Glutamatergic neuron (in vitro differentiated cells): ENCODE measurements at places on chromosomes 1 and 21. TPM values are rescaled to one million over a fixed set of nuclear protein-coding genes. Genes with fewer than 3 reads are reported as not detected.

The PEAR1 gene
- 1.2 TPM for total RNA-seq

- H3K27ac ChIP-seq, result no peak overlapping the region
- no peaks in the 10 kb centered on the region for H3K4me1 ChIP-seq
- no peak overlapping the region for H3K4me3 ChIP-seq
- H3K27me3 ChIP-seq, result no peaks in the 10 kb centered on the region
These were observed 28.7 kb upstream of the PAPPA2 start for GRCh38 chr1:176434234-176434633.

DNA sequence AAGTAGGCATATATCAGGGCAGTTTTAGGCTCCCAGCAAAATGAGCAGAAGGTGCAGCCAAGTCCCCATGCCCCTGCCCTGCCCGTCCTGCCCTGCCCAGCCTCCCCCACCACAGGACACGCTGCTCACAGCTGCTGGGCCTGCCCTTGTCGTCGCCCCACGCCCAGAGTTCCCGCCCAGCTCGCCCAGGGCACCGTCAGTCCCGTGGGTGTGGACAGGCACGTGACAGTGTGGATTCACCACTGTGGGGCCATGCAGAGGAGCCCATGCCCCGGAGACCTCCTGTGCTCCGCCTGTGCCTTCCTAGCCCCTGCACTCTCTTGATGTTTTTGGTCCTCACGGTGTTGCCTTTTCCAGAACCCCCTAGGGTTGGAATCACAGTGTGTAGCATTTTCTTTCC, 7.0 kb downstream of the FAAP20 start:
- peaks cover 22% of the 10 kb centered on the region for H3K4me1 ChIP-seq
- no peaks in the 10 kb centered on the region for H3K36me3 ChIP-seq
- H3K4me3 ChIP-seq, result no peak overlapping the region

- H3K4me3 ChIP-seq, result no peak overlapping the region
- H3K36me3 ChIP-seq, result no peaks in the 10 kb centered on the region
- peaks cover 11% of the 10 kb centered on the region for H3K4me1 ChIP-seq
- no peak overlapping the region for H3K27ac ChIP-seq
- H3K27me3 ChIP-seq, result peaks cover 2% of the 10 kb centered on the region
These were observed 81.5 kb downstream of the ABCA4 start for GRCh38 chr1:94039514-94039870.

- no peak overlapping the region for H3K27ac ChIP-seq
- no peaks in the 10 kb centered on the region for H3K27me3 ChIP-seq
- H3K4me3 ChIP-seq, result no peak overlapping the region
- no peaks in the 10 kb centered on the region for H3K36me3 ChIP-seq
- no peaks in the 10 kb centered on the region for H3K4me1 ChIP-seq
- DNase-seq, result no peak
These were observed 147.8 kb downstream of the TLR5 start for GRCh38 chr1:222995236-222995580.

GRCh38 chr1:159996653-159997052, 35.1 kb downstream of the PIGM start:
- H3K27me3 ChIP-seq, result no peaks in the 10 kb centered on the region
- H3K36me3 ChIP-seq, result no peaks in the 10 kb centered on the region
- no peak overlapping the region for H3K4me3 ChIP-seq
- no peaks in the 10 kb centered on the region for H3K4me1 ChIP-seq
- DNase-seq, result no peak
- H3K27ac ChIP-seq, result no peak overlapping the region

DNA sequence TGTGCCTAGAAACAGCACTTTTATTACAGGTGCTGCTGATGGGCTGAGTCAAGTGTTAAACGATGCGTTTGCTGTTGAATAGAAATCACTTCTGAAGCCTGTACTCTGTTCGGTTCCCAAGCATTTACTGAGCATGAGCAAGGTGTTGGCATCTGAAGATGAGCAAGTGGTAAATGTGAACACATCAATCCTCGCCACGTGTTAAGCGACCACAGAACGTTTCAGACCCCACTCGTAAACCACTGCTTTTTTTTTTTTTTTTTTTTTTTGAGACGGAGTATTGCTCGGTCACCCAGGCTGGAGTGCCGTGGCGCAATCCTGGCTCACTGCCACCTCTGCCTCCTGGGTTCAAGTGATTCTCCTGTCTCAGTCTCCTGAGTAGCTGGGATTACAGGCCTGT, 241.2 kb downstream of the SETD4 start:
- DNase-seq, result no peak
- H3K4me3 ChIP-seq, result no peak overlapping the region
- no peak overlapping the region for H3K27ac ChIP-seq
- H3K36me3 ChIP-seq, result no peaks in the 10 kb centered on the region

- H3K27me3 ChIP-seq, result peaks cover 6% of the 10 kb centered on the region
- H3K4me3 ChIP-seq, result no peak overlapping the region
- no peaks in the 10 kb centered on the region for H3K36me3 ChIP-seq
These were observed 69.9 kb downstream of the PGBD5 start for GRCh38 chr1:230356190-230356589.

DNA sequence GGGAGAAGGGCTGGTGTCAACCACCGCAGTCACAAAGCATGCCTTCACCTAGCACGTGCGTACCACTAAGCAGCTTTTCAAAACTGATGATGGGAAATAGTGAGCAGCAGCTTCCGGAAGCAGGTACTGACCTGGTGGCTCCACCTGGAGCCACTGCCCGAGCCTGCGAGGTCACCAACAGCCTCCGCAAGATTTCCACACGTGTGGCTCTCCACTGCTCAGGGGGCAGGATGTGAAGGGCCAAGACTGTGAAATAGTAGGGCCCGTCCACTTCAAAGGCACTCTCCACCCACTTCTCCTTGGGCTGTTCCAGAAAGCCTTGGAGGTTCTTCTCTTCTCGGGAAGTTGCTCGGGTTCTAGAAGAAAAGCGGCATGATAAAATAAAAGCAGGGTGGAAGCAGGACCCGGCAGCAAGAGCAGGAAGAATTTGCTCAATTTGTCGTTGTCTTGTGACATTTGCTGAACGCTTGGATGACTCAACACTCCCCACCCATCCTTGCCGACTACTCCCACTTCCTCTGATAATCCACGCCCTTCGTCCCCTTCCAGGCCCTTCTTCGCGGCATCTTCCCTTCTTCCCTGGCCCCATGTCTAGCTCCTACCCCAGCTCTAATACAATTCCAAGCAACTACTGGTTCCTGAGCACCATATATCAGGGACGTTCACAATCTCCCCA, 124.9 kb upstream of the IFFO2 start:
- H3K4me1 ChIP-seq, result no peaks in the 10 kb centered on the region
- no peak overlapping the region for H3K27ac ChIP-seq
- no peak overlapping the region for H3K4me3 ChIP-seq
- DNase-seq, result no peak

GRCh38 chr1:31753707-31754349, 10.3 kb downstream of the ADGRB2 start:
- H3K36me3 ChIP-seq, result no peaks in the 10 kb centered on the region
- H3K27me3 ChIP-seq, result peaks cover 15% of the 10 kb centered on the region
- no peak overlapping the region for H3K4me3 ChIP-seq
- no peak overlapping the region for H3K27ac ChIP-seq

GRCh38 chr1:221284028-221284427, 404.8 kb downstream of the HLX start:
- no peaks in the 10 kb centered on the region for H3K36me3 ChIP-seq
- H3K27me3 ChIP-seq, result peaks cover 4% of the 10 kb centered on the region
- H3K27ac ChIP-seq, result no peak overlapping the region
- H3K4me1 ChIP-seq, result no peaks in the 10 kb centered on the region
- no peak for DNase-seq
